ENCODE measurements at places on chromosomes 6 and 20.

DNA sequence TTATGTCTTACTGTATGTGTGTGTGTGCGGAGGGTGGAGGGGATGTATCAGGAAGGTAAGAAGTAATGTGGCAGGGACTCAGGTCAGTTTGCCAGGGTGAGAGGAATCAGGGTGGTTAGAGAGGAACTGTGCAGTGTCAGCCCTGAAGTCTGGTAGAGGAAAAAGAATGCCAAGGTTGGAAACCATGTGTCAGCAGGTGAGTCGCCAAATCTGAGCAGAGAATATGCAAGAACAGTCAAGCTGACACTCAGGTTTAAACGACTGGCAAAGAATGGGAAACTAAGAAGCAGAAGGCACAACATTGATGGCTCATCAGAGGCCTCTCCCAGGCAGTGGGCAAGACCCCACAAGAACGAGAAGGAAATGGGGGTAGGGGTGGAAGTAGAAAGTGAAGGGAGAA, 107.5 kb upstream of the TBX18 start:
- no peak overlapping the region for H3K27ac ChIP-seq
- H3K27me3 ChIP-seq: no peaks in the 10 kb centered on the region
- no peak for DNase-seq
- no peaks in the 10 kb centered on the region for H3K36me3 ChIP-seq
- H3K4me3 ChIP-seq: no peak overlapping the region
- no peaks in the 10 kb centered on the region for H3K4me1 ChIP-seq

DNA sequence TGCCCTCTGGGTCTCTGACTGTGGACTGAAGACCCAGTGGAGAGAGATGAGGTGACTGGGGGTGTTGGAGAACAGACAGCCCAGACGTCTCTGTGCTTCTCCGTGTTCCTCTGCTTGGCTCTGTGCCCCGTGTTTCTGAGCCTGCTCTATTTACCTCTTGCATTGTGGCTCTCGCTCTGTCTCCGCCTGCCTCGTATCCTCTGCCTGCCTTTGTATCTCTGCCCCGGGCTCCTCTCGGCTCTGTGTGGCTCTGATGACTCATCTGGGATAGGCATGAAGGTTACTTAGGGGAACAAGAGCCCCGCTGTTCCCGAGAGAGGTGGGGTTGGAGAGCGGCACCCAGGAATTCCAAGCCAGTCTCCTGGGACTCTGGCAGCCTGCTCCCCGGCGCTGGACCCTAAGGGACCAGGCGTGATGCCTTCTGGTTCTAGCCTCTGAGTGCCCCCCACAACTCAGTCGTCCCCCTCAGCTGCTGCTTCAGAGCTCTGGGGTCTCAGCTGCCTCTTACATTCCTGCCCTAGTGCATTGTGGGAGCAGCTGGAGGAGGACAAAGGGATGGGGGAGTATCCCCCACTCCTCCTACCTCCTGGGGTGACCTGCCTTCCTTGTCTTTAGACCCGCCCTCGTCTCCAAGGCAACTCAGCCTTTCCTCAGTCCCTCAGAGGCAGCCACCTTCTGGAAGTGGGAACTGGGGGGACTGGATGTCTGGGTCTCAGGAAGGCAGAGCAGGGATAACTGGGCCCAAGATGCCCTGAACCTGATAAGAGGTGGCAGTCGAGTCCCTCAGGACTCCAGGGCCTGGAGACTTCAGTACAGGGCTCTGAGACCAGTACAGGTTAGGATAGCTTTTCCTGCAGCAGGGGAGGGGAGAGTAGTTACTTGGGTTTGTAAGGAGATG, 1.9 kb downstream of the DDR1 start:
- peak; percentile 87 for DNase-seq
- peak overlapping the region; percentile 82 for H3K4me3 ChIP-seq
- H3K27ac ChIP-seq: peak overlapping the region; percentile 98
- peaks cover 83% of the 10 kb centered on the region for H3K4me1 ChIP-seq

GRCh38 chr6:161367472-161367871, 93.6 kb upstream of the AGPAT4 start:
- DNase-seq: no peak
- no peak overlapping the region for H3K27ac ChIP-seq
- H3K4me3 ChIP-seq: no peak overlapping the region
- H3K27me3 ChIP-seq: no peaks in the 10 kb centered on the region
- no peaks in the 10 kb centered on the region for H3K36me3 ChIP-seq

GRCh38 chr20:36526521-36527011, 14.8 kb upstream of the MYL9 start:
- H3K4me3 ChIP-seq: no peak overlapping the region
- no peak overlapping the region for H3K27ac ChIP-seq
- DNase-seq: no peak
- H3K27me3 ChIP-seq: no peaks in the 10 kb centered on the region
- H3K36me3 ChIP-seq: peaks cover 56% of the 10 kb centered on the region

DNA sequence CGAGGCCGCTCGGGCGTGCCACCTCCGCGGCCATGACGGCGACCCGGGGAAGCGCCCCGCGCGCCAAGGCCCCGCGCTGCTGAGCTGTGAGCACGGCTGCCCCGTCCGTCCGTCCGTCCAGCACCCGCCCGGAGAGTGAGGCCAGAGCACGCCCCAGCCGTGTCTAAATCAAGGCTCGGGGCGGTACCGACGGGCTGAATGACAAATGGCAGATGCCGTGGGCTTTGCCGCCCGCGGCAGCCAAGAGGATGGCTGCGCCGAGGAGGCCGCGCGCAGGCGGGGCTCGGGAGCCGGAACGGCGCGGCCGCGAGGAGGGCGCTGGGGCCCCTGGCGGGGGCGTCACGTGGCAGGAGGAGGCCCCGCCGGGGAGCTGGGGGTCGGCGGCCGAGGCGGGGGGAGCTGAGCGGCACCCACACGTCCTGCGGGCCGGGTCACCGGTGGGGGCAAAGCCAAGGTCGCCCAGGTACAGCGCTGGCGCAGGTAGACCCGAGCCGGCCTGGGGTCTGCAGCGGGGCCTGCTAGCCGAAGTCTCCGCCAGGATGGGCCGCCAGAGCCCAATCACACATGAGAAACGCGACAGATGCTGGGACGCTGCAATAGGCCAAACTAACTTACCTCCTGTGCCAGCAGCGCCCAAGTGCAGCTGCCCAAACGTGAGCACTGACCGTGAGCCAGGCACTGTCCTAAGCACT, at the start of gene PLAGL1:
TSS of gene PLAGL1 (minus strand) at position 140 of the 692 bp plus-strand sequence. CDS start 60,123 bp downstream, outside the sequence.
- DNase-seq: peak; percentile 80
- peak within 1 kb of the TSS; percentile 70 for H3K4me3 ChIP-seq
- H3K27ac ChIP-seq: peak within 1 kb of the TSS; percentile 89
- no peaks in the 10 kb centered on the region for H3K4me1 ChIP-seq
- no peaks in the 10 kb centered on the region for H3K27me3 ChIP-seq

DNA sequence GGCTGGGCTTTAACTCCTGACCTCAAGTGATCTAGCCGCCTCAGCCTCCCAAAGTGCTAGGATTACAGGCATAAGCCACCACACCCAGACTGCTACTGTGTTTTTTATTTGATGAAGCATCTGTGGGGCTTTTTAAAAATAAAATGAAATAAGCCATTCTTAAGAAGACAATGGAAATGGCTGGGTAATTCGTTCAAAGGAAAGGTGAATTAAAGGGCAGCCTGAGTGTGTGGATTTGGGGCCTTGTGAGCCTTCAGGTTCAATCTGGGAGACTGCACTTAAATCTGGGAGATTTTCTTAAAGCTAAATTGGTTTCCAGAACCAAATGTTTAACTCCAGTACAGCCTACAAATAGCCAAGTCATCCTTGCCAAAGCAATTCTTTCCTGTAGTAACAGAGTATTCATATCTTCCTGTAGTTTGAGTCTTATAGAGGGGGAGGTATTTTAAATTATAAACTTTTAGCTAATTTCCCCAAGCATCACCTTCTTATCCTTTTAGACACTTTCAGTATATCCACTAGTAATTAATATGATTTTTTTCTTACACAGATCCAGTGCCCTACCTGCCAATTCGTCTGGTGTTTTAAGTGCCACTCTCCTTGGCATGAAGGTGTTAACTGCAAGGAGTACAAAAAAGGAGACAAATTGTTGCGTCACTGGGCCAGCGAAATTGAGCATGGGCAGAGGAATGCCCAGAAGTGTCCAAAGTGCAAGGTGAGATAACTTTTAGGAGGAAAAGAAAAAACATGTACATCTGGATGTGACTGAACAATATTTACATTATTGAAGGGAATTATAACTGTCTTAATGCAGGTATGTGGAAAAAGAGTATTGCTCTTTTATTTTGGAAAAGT, 95.4 kb downstream of the RNF217 start:
- DNase-seq: no peak
- no peaks in the 10 kb centered on the region for H3K36me3 ChIP-seq
- no peak overlapping the region for H3K27ac ChIP-seq

- peaks cover 99% of the 10 kb centered on the region for H3K36me3 ChIP-seq
- no peak overlapping the region for H3K27ac ChIP-seq
- no peak overlapping the region for H3K4me3 ChIP-seq
- no peak for DNase-seq
- no peaks in the 10 kb centered on the region for H3K27me3 ChIP-seq
- H3K4me1 ChIP-seq: no peaks in the 10 kb centered on the region
Observed at GRCh38 chr20:36802326-36803222, 29.0 kb upstream of the DSN1 start.

GRCh38 chr6:53257001-53257400, 91.7 kb downstream of the ELOVL5 start:
- no peak overlapping the region for H3K27ac ChIP-seq
- peaks cover 17% of the 10 kb centered on the region for H3K36me3 ChIP-seq
- no peaks in the 10 kb centered on the region for H3K4me1 ChIP-seq
- H3K27me3 ChIP-seq: no peaks in the 10 kb centered on the region
- no peak overlapping the region for H3K4me3 ChIP-seq

GRCh38 chr6:166957087-166957804, 896 bp upstream of the RNASET2 start:
- H3K27me3 ChIP-seq: no peaks in the 10 kb centered on the region
- DNase-seq: no peak
- peaks cover 30% of the 10 kb centered on the region for H3K4me1 ChIP-seq
- peak overlapping the region; percentile 90 for H3K27ac ChIP-seq
- H3K4me3 ChIP-seq: peak overlapping the region; percentile 94
- H3K36me3 ChIP-seq: no peaks in the 10 kb centered on the region

DNA sequence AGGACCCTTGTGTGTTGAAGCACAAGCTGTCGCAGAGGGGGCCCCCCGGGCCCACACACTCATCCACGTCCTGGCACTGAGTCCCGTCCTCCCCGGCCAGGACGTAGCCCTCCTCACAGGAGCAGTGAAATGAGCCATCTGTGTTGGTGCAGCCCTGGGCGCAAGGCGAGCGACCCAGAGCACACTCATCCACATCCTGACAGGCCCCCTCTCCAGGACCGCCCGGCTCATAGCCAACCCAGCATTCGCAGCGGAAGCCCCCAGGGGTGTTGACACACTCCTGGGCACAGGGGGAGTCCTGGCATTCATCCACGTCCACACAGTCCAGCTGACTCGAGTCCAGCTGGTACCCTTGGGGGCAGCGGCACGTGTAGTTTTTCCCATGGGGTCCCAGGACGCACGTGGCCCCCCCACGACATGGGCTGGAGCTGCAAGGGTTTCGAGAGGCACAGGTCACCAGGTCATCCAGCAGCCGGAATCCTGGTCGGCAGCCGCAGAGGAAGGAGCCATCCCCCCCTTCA, 1.2 kb downstream of the CD93 start:
- no peaks in the 10 kb centered on the region for H3K36me3 ChIP-seq
- DNase-seq: no peak
- H3K4me3 ChIP-seq: peak overlapping the region; percentile 43
- no peaks in the 10 kb centered on the region for H3K27me3 ChIP-seq
- peak overlapping the region; percentile 85 for H3K27ac ChIP-seq
- peaks cover 33% of the 10 kb centered on the region for H3K4me1 ChIP-seq

- H3K4me1 ChIP-seq: peaks cover 12% of the 10 kb centered on the region
- no peak for DNase-seq
- no peak overlapping the region for H3K4me3 ChIP-seq
- H3K36me3 ChIP-seq: no peaks in the 10 kb centered on the region
Observed at GRCh38 chr20:53296025-53296424, 297.6 kb downstream of the ZNF217 start.

DNA sequence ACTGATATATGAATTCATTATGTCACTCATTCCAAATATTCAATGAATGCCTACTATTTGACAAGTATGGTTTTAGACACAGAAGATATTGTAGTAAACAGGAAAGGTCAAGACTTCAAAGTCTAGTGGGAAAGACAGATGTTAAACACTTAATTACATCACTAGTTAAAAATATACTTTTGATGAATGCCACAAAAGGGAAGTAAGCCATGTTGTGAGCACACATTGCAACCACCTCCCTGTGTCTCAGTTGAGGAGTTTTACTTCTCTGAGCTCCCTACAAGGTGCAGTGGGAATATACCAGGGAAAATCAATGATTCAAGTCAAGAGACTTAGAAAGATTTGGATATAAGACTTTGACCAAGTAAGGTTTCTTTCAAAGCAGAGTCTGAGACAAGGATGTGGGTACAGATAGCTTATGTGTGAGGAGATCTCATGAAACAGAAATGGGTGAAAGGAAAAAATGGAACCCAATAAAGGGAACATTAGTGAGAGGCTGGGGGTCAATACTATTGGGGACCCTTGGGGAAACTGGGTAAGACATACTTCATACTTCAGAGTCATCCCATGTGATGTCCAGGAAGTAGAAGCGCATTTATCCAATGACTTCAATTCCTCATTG, 503.7 kb downstream of the KIF16B start:
- no peak overlapping the region for H3K4me3 ChIP-seq
- H3K27me3 ChIP-seq: no peaks in the 10 kb centered on the region
- peaks cover 8% of the 10 kb centered on the region for H3K4me1 ChIP-seq

DNA sequence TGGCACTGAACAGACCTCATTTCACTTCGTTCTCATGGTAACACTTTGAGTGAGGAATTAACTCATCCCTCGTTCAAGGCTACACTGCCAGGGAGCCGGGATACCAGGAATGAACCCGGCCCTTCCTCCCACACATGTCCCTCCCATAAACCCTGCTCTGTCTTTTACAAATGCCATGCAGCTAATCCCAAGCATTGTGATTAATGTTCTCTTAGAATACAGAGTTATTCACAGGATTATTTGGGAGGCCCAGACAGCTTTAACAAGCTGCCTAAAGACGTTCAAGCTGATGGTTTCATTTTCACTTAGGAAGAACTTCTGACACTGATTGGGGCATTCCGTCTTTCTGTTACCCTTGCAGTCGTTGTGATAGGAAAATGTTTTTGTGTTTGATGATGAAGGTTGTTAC, 42.5 kb upstream of the CD83 start:
- no peaks in the 10 kb centered on the region for H3K36me3 ChIP-seq
- peaks cover 16% of the 10 kb centered on the region for H3K4me1 ChIP-seq
- no peak for DNase-seq
- peak overlapping the region; percentile 39 for H3K4me3 ChIP-seq
- no peaks in the 10 kb centered on the region for H3K27me3 ChIP-seq

Data from suprapubic skin (tissue), 4 donors.